ENCODE measurements at places on chromosomes 13 and 19. TPM values are rescaled to one million over a fixed set of nuclear protein-coding genes. Genes with fewer than 3 reads are reported as not detected.

RLN3 gene
- not detected for total RNA-seq

SPTBN4 gene
- total RNA-seq: 3.5 TPM

ARHGAP45 gene
- total RNA-seq: 42.4 TPM

CD33 gene
- 8.3 TPM for total RNA-seq

EPSTI1 gene
- 9.0 TPM for total RNA-seq

SIGLEC12 gene
- 0.43 TPM for total RNA-seq

ZNF582 gene
- total RNA-seq: 8.3 TPM

SOX1 gene
- total RNA-seq: not detected

MCF2L gene
- 91.8 TPM for total RNA-seq

ELSPBP1 gene
- not detected for total RNA-seq

GRCh38 chr13:48477191-48477855 is 55.6 kb downstream of the RCBTB2 start:
- DNase-seq: no peak

DNA sequence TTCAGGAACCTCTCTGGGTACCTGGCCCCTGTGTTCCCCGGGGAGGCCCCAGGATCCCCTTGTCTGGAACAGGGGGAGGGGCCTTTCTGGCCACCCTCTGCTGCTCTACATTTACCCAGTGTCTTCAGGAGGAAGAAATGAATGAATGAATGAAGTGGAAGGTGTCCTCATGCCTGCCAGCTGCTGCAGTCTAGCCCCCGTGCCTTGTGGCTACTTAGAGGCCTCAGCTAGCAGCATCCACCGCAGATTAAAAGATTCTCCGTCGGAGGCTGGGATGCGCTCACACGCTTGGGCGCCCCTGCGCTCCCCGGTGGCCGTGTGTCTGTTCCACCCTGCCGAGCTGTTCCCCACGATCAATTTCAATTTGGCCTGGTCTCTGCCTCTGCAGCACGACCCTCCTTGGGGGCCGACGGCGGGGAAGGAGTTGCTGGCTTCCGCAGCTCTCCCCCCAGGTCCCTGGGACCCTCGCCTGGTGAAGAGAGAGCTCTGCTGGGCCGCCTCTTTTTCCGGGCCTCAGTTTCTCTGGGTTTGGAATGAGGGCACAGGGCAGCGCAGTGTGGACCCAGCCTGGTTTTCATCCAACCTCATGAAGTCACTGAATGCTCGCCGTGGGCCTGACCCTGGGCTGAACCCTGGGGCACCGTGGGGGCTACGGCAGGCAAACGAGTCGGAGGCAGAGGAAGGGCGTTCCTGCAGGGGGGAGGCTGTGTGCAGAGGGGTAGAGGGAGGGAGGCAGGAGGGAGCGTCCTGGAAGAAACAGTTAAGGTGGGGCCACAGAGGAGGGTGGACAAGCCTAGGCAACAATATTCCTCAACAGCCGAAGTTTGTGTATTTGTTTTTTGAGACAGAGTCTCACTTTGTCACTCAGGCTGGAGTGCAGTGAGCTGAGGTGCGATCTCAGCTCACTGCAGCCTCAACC is 28.3 kb downstream of the EFNA2 start:
- DNase-seq: no peak

GRCh38 chr13:60331249-60332012 is 65.6 kb upstream of the TDRD3 start:
- no peak for DNase-seq

- DNase-seq: no peak
These were observed 131.5 kb downstream of the RGCC start for GRCh38 chr13:41588899-41589298.

- DNase-seq: no peak
These were observed 1.5 kb downstream of the WASF3 start for GRCh38 chr13:26558987-26559386.

GRCh38 chr13:30744056-30744680 is 8.8 kb downstream of the ALOX5AP start:
- peak; percentile 60 for DNase-seq

DNA sequence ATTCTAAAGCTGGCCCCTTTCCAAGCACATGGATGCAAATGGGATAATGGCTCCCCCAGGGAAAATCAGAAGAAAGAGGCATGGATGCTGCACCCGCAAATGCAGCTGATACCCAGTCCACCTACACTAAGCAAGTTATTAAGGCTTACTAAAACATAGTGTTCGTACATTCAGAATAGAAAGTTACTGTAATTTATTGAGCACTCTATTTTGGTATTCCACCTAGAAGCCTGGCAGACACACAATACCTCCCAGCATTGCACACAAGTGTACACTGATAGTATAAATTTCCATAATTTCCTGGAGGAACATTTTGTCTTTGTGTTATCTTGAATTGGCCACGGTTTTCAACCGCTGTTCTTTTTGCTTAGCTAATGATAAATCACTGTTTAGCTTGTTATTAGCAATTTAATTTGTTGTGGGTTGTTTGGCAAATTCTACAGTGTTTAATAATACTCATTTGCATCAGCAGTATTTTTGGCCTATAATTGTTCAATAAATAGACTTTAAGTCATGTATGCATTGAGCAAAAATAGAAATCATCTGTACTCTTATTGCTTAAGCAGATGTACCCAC is 94.5 kb upstream of the MRI1 start:
- no peak for DNase-seq

DNA sequence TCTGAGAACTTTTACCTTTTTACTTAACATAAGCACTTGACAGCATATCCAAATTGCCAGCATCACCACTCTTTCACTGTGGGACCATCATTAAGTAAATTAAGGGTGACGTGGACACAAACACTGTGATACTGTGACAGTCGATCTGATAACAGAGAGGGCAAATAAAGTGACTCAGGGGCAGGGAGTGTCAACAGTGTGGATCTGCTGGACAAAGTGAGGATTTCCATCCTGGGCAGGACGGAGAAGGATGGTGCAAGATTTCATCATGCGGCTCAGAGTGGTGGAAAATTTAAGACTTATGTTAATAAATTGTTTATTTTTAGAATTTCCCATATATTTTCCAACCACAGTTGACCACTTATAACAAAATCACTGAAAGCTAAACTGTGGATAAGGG is 60.0 kb upstream of the WDFY2 start:
- DNase-seq: no peak

DNA sequence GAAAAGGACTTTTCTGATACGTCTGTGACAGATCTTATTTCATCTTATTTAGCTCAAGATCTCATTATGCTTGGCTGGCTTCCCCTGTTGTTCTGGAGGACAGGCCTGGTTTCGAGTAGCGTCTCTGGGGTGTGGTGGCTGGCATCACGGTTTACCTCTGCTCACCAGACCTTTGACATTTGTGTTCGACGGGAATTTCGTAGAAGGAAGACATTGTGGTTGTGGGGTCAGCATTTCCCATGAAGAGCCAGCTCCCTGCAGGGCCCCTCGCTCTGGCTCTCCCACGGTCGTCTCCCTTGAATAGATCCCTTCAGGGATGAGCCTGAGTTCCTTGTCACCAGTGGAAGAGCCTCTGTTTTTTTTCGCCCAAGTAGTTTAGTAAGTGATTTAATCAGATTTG is 78.6 kb upstream of the TEX29 start:
- DNase-seq: no peak

DNA sequence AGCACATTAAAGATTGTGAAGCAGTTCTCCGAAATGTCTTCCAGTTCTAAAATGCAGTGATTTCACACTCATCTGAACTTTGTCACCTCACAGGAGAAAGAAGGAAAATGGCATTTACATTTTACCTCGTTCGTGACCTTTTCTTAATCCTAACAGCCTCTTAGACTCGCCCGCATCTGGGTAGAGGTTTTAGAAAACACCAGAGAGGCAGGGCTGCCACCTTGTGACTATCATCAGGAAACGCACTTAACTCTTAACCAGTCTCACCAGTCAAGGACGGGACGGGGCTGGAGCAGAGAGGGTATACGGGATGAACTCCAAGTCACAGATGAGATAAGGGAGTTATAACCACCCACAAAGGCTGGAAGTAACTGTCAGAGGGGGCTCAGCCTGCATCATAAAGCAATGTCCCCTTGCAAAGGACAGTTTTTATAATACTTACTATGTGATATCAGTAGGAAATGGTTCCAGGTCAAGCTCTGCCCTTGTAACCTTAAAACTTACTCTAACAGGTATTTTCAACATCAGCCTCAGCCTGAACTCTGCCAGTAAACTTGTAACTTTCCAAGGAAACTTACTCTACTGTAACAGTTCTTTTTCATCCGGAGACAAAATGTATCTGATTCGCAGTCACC is 8.6 kb upstream of the CEACAM6 start:
- DNase-seq: peak; percentile 44

DNA sequence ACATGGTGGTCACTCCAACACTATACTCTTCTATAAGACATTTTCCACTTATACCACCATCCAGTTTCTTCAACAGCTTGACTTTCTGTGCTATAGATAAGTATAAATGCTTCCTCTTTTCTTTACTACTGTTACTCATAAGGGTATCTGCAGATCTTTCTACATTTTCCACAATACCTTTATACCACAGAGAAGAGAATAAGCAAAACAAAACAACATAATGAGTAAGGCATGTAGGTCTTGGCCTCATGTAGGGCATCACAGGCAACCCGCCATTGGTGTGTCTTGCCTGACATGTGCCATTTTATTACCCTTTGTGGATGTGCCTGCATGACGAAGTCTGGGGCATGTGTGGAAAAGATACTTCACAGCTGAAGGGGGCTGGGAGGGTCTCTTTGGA is 265.3 kb upstream of the STARD13 start:
- no peak for DNase-seq

- DNase-seq: no peak
These were observed 545.8 kb downstream of the LIG4 start for GRCh38 chr13:107669391-107669993.

DNA sequence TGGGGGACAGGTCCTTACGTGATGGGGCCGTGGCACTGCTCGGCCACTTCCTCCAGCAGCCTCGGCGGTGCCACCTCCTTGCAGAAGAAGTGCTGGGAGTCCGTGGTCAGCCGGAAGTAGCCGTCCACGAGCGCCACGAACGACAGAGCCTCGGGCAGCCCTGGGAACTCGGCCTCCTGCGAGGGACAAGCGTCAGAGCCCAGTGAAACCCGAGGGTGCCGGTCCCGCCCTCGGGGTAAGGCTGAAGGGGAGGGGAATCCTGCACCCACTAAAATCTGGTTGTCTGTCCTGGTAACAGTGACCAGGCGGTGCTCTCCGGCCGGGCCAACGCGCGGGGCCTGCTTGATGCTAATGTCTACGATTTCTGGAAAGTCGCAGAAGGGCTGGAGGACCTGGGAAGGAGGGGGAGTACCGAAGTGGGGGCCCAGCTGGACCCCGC is 6.4 kb downstream of the JAK3 start:
- DNase-seq: no peak

DNA sequence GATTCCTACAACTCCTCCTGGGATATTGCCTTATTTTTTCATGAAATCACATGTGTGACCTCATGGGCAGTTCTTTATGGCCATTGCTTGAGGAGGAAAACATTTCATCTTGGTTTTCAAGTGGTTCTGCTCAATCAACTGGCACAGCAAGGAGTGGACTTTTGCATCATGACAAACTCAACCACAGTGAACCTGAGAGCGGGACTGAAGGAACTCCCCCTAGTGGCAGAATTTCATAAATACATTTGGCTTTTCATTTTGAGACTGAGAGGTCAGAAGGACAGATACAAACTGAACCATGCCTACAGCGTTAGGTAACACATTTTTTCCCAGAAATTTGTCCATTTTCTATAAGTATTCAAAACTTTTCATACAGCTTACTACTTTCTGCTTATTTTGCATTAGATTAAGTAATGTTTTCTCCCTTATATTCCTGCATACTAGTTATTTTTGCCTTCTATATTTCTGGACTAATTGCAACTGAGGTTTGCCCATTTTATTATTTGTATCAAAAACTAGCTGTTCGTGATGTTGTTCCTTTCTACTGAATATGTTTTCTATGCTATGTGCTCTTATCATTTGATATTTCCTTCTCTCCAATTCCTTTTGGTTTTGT is 13.4 kb upstream of the SIGLEC12 start:
- DNase-seq: peak; percentile 26

- peak; percentile 52 for DNase-seq
These were observed 5.2 kb upstream of the ANKRD10 start for GRCh38 chr13:110920038-110920437.

DNA sequence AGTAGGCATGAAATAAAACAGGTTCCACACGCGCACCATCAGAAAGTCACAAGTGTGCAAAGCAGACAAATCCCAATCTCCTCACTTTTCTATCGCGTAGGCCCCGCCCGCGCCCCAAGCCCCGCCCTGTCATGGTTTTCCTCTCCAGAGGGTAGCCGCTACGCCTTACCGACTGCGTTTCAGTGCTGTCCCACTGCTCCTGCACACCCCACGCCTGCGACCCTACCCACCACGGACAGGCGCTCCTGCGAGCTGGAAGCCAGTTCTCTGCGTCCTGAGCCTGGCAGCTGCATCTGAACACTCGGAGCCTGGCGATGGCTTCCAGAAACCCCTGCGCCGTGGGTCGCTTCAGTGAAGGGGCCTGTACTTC is 379 bp upstream of the ZNF470 start:
- peak; percentile 19 for DNase-seq

DNA sequence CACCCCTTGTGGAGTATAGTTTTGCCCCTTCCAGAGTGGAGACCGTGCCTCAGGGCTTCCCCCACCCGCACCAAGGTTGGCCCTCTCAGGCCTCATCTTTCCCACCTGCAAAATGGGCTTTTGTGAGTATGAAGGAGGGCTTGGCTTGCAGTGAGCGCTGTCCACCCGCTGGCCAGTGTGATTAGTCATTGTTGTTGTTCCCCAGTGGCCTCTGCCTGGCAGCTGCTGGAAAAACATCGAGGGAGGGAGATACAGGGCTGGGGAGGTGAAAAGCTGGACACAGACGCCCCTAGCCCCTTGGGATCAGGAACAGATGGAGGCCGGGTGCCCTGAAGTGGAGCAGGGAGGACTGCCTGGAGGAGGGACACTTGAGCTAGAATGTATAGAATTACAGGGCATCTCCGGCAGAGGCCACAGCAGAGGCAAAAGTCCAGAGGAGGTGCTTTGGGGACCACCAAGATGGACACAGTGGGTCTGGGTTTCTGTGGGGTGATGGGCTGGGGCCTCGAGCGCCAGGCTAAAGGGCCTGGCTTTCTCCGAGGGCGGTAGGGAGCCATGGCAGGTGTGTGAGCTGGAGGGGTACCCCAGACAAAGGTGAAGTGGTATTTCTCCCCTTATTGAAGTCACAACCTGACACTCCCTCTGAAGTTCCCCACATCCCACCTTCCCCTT is 3.9 kb upstream of the IL12RB1 start:
- DNase-seq: no peak

- peak; percentile 38 for DNase-seq
These were observed 3.2 kb downstream of the CCNP start for GRCh38 chr19:40223135-40223822.

GRCh38 chr13:102141625-102142472 is 260.0 kb downstream of the FGF14 start:
- DNase-seq: no peak

GRCh38 chr19:2477141-2477710 is 1.3 kb downstream of the GADD45B start:
- peak; percentile 38 for DNase-seq

- DNase-seq: peak; percentile 79
These were observed 41.7 kb upstream of the CEACAM20 start for GRCh38 chr19:44570984-44571684.

GRCh38 chr13:39855236-39855635 is 199.8 kb downstream of the COG6 start:
- no peak for DNase-seq

- DNase-seq: no peak
These were observed 783.3 kb upstream of the ATXN8OS start for GRCh38 chr13:69324090-69324886.

GRCh38 chr13:111398196-111398595 is 77.8 kb downstream of the TEX29 start:
- DNase-seq: no peak

All from mucosa of gallbladder (tissue), 1 donor.